ENCODE measurements at places on chromosomes 4 and X.

DNA sequence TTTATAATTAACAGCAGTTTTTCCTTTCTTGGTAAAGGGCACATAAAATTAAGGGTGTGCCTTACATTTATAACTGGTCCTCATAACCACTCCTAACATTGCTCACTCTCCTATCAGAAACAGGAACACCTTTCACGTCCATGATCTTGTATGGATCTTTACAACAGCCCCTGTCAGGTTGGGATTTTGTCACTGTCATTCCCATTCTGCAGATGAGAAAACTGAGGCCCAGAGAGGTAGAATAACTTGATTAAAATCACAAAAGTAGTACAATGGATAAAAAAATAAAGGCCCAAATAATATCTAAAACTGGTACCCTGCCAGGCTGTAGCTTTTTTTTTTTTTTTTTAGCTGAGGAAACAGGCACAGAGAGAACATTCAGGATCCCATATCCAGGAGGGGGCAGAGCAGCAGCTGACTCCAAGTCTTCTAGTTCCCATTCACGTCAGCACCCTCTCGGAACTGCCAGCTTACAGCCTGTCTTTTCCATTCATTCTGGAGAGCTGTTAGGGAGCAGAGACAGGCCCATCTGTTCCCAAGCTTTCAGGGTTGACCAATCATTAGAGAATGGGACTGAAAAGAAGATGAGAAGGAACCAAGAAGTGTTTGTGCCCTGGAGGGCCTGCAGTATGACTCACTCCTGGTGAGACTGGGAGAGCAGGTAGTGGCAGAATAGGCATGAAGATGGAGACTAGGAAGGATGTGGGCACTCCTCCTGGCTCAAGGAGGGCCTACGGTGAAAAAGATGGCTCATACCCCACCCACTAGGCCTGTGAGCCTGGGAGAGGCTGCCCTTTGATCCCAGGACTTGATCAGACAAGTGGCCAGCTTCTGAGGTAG is 7.3 kb downstream of the SUV39H1 start:
- no peak for DNase-seq

DNA sequence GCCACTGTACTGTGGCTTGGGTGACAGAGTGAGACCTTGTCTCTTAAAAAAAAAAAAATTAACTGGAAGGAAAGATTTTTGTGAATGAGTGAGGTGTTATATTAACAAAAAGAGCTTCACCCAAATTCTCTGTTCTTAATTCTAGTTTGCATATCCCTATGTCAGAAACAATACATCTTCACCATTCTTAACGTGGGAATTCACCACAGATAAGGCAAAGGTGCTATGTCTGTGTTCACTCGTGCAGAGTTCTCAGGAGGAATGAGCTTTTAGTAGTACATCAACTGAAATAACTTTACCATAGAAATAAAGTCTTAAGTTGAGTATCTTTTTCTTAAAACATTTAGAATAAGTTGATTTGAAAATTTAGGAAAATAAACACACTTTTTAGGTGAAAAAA is 135.1 kb downstream of the RAPGEF2 start:
- DNase-seq: no peak

DNA sequence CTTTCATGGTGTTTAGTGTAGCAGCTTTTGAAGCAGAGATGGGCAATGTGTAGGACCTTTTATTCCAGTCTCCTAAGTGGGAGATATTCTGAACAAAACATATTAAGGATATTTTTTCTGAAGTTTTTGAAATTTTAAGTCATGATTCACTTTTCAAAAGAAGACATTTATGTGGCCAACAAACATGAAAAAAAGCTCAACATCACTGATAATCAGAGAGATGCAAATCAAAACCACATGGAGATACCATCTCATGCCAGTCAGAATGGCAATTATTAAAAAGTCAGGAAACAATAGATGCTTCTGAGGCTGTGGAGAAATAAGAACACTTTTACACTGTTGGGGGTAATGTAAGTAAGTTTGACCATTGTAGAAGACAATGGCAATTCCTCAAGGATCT is 76.0 kb downstream of the FAT4 start:
- no peak for DNase-seq

DNA sequence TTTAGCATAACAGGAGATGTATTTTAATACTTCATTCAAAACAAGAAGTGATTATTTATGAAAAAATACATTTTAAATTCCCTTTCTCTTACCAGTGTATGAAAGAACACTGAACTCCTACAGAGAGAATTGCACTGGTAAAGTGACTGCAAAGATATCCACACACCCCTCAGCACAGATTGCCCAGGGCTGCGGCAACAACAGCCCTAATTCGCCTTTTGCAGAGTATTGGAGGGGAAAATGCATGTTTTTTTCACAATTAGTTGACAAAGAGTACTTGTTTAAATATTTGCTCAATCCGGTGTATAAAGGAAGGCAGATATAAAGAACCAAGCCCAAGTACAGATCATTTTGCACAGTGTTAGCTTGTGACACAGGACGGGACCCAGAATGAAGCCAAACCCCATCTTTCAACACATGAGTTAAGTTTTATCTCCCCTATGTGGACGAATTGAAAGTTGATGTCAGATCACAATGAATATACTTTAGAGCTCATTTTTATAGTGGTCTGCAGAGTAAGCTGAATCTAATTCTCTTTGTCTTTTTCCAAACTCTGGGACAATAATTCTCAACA is 551.4 kb upstream of the IGFBP7 start:
- DNase-seq: no peak
